Stimulated activated CD8-positive, alpha-beta memory T cell treated with anti-CD3 and anti-CD28 coated beads, Interleukin-4, amount 100 ng/mL, for 4 hours (primary cell): ENCODE measurements at places on chromosomes 7 and 10.

DNA sequence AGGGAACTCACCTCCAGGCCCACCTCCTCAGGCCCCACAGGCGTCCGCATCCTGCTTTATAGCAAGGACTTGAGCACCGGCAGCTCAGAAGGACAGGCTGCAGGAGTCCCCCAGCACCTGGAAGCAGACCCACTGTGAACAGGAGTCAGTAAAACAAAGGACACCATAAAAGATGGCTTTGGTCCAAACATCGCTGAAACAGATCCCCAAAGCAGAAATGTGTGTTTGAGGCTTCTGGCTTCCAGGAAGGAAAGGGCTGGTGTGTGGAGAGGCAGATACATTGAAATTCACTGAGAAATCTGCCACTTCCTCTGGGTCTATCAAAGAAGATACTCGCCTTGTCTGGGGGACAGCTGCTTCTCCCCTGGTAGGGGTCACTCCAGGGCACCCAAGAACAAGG, 286.2 kb downstream of the PLXNA4 start:
- no peak for DNase-seq

DNA sequence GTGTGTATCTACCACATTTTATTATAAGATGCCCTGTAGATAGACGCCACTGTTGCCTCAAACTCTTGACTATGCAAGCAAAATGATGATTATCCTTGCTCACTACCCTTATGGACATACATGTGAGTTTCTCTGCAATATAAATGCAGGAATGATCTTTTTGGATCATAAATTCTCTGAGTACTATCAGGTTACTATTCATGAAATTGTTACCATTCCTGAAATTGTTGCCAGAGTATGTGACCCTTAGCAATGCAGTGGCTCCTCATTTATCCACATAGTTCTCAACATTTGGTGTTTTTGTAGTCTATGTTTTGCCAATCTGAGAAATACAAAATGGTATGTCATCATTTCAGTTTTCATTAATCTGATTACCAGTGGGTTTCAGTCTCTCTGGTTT, 166.2 kb upstream of the FAM3C start:
- no peak for DNase-seq

DNA sequence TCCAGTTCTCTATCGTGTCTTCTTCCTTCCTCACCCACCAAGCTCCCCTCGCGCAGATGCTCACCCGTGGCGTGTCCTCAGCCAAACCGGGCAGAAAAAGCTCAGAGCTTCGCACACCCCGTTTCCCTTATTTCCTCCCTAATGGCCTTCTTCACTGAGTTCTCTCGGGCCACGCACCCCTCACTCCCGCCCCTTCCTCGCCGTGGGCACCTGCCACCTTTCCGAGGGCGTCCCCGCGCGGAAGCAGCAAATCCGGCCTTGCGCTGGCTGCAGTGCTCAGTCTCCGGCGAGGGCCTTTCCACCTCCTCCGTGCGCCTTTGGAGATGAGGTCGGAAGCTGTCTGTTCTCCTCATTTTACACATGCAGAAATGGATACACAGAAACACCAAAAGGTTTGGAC, 12.4 kb upstream of the CALML3 start:
- no peak for DNase-seq

DNA sequence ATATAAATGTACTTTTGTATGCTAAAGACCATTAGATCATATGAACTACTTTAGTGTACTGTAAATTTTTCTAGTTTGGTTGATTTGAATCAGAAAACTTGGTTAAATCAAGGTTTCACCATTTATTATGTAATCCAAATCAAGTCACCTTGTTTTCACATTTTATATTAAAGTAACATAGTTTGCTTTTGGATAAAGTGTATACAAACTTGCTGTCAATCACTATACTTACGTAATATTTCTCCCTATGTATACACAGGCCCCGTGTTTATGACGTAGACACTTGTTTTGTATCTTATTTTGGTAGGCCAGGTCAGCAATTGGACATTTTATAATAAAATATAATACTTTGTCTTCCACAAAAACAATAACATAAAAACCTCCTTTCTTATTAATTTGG, 32.2 kb downstream of the NAMPT start:
- no peak for DNase-seq

- no peak for DNase-seq
Measured at GRCh38 chr10:76915316-76915715, 722.3 kb downstream of the KCNMA1 start.

- no peak for DNase-seq
Measured at GRCh38 chr7:41147606-41148485, 555.0 kb downstream of the INHBA start.

GRCh38 chr10:75994357-75995040, 563.1 kb downstream of the LRMDA start:
- DNase-seq: no peak

DNA sequence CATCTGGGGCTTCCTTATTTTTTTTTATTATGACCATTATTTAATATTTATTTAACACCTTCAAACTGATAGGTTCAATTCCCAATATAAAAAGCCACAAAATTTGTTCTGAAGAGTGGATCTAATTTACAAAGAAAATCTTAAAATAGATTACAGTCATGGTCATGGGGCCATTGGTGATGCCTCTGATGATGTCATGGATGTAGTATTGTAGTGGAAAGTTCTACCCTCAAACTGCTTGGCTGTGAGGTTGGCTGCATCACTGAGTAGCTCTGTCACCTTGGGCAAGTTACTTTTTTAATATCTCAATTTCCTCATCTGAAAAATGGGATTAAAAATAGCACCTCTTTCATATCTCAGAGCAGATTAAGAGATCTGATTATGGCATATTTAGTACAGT, 128.5 kb downstream of the DKK1 start:
- DNase-seq: no peak

DNA sequence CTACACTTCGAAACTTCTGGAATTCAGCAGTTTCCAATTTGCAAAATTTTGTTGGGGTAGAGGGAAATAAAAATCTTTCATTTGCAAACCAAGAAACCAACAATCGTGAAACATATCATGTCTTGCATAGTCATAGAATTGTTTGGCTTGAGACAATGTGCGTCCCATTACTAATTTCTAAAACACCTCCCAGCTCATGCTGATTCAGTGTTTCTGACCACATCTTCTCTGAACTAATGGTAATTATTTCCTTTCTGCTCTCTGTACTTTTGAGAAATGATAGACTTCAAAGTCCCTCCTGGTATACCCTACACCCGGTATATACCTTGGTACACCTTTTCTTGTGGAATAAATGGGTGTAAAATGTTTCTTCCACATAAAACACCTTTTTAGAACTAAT, 41.8 kb upstream of the TSPAN13 start:
- no peak for DNase-seq

- DNase-seq: no peak
Measured at GRCh38 chr7:85714043-85714578, 527.3 kb upstream of the SEMA3D start.

- no peak for DNase-seq
Measured at GRCh38 chr10:99926925-99927720, 82.6 kb downstream of the DNMBP start.

DNA sequence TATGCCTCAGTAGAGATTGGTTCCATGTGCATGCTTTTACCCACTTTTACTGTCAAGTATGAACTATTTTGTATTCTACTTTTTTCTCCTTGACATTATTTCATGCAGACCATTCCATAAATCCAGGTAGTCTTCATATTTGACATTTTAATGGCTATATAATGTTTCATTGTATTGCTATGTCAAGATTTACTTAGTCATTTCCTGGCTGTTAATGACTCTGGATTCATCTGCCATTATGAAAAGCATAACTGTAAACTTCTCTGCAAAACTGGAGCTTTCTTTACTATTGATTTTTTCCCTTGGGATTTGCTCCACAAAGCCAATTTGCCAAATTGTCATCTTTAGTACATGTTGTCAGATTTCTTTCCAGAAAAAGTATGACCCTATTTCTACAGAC, 6.8 kb upstream of the MSRB2 start:
- no peak for DNase-seq

- DNase-seq: no peak
Measured at GRCh38 chr7:100825751-100826513, 1.4 kb downstream of the EPHB4 start.

DNA sequence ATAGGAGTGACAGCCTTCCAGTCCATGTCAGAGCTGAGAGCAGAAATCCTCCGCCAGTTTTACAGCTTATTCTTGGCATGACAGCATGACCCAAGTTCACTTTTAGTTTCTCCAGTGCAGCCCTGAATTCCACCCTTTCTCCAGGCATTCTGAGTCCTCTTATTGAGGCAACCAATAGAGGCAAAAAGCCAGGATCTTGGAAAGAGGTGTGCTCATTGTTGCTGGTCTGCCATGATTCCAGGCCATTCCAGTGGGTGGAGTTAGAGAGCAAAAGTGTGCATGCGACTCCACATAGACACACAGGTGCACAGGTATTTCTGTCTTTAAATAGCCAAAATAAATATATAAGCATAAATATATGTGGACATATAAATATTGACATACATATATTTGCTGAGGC, 224.7 kb upstream of the ADARB2 start:
- DNase-seq: no peak

DNA sequence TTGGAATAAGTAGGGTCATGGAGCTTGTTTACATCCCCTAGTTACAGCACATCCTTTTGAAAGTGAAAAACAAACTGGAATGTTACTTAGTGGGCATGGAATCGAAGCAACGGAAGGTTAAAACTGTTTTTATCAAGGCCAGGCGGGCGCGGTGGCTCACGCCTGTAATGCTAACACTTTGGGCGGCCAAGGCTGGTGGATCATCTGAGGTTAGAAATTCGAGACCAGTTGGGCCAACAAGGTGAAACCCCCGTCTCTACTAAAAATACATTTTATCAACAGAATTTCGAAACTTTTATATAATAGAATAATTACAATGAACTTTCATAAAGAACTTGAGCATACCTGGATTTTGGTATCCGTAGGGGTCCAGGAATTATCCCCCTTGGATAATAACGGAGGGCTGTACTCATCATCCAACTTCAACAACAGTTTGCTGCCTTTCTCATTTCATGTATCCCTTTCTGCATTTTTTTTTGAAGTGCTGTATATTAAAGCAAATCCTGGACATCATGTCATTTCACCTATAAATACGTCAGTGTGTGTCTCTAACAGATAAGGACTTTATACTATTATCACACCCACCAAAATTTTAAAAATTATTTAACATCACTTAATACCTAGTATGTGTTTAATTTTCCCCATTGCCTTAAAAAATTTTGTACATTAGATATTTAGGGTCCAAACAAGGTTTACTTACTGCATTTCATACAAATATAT, 1.3 kb upstream of the TMED4 start:
- no peak for DNase-seq

DNA sequence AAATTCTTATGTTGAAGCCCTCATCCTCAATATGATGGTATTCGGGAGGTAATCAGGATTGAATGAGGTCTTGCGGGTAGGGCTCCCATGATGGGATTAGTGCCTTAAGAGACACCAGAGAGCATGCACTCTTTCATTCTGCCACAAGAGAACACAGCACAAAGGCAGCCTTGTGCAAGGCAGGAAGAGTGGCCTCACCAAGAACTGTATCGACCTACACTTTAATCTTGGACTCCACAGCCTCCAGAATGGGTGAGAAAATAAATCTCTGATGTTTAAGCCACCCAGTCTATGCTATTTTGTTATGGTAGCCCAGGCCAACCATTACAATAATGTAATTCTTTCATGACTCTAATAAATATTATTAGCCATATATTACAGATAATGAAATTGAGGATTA, 8.4 kb downstream of the SEM1 start:
- no peak for DNase-seq

GRCh38 chr7:41103331-41103730, 599.6 kb downstream of the INHBA start:
- no peak for DNase-seq

DNA sequence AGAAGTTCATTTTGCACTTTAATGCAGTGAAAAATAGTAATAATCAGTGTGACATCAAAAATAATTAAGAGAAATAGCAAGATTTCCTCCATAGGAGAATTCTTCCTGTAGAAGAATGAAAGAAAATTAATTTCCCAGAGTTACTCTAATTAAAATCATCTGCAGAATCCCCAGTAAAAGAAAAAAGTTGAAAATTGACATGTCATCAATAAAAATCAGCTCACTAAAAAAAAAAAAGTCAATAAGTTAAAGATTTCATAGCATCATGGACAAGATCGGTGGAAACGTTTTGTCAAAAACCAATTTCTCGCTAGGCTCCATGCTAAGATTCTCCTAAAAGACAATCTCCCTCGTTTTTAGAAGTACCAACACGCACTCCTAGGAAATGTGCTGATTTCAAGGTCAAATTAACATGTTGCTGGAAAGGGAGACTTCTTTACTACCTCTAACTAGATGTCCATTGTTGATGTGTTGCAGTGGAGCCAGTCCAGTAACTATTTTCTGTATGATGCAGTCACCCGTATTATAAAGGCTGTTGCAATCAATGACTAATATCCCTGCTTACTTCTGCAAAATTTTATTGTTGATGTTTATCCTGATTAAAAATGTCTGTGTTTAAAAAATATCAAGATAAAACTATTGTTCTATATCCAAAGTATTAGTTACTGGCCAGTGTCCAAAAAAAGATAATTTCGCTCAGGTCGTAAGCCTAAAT, 591.9 kb upstream of the MGMT start:
- no peak for DNase-seq

DNA sequence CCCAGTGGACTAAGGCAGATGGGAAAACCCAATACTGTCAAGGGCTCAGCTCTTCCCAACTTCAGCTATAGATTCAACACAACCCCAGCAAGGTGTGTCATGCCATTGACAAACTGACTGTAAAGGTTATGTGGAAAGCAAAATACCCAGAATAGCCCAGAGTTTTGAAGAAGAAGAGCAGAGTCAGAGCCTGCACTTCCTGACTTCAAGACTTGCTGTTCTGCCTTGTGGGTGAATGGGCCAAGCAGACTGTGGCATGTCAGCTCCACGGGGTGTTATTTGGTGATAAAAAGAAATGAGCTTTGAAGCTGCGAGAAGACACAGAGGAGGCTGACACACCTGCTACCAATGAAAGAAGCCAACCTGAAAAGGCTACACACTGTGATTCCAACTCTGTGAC, 89.7 kb downstream of the NKX6-2 start:
- no peak for DNase-seq

GRCh38 chr7:100673302-100673941, at the start of gene GNB2:
Gene GNB2, plus strand, starts transcription at chr7:100673740. Its CDS starts 2,526 bp downstream, at chr7:100676266.
- DNase-seq: peak; percentile 96

- no peak for DNase-seq
Measured at GRCh38 chr10:76975126-76975525, 662.5 kb downstream of the KCNMA1 start.

GRCh38 chr7:107666790-107667189, 6.2 kb downstream of the SLC26A4 start:
- no peak for DNase-seq

DNA sequence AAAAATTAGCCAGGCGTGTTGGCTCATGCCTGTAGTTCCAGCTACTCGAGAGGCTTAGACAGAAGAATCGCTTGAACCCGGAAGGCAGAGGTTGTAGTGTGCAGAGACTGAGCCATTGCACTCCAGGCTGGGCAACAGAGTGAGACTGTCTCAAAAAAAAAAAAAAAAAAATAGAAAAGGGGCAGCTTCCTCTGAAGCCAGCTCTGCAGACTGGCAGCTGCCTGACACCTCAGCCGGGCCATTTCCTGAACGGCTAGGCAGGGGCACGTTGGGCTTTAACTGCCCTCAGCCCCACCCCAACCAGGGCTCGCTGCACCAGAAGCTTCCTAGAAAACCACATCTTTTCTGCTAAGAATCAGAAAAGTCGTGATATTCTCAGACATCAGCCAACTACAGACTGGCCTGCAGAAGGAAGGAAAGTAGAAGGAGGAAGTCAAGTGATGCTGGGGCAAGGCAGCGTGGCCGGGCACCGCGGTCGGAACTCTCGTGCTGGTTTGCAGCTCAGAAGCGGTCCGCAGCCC, 38.0 kb downstream of the PRKAG2 start:
- no peak for DNase-seq

GRCh38 chr7:111855161-111855841, 293.0 kb upstream of the IMMP2L start:
- no peak for DNase-seq
